ENCODE measurements at places on chromosomes 5 and 9.
A peak's percentile ranks its signal among the peaks of the same experiment; 100 is the strongest.

DNA sequence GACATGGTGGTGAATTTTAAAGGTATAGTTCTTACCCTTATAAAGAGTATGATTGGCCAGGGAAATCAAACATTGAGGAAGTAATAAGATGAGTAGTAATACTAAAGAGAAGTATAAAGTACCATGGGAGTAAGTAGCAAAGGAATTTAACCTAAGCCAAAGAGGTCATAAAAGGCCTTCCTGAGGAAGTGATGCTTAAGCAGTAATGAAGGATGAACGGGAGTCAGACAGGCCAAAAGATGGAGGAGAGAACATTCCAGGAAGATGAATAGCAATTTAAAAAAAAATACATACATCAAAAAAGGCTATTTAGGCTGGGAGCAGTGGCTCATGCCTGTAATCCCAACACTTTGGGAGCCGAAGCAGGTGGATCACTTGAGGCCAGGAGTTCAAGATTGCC, 29.0 kb downstream of the KLHL3 start:
- no peak for DNase-seq

DNA sequence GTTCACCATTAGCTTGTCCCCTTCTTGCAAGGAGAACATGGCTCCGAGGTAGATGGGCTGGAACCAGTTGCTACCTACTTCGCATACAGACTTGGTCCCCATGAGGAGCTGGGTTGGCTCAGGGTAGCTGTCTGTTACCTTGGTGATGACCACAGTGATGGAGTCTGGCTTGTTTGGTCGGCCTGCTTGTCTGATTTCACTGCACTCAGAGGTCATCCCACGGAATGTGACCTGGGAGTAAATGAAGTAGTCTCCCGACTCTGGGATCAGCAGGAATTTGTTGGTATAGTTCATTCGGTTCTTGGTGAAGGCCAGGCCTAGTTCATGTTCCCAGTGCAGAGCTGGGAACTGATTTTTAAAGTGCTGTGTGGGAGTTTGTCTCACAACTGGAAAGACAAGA, 15.3 kb downstream of the TNFSF15 start:
- DNase-seq = no peak

DNA sequence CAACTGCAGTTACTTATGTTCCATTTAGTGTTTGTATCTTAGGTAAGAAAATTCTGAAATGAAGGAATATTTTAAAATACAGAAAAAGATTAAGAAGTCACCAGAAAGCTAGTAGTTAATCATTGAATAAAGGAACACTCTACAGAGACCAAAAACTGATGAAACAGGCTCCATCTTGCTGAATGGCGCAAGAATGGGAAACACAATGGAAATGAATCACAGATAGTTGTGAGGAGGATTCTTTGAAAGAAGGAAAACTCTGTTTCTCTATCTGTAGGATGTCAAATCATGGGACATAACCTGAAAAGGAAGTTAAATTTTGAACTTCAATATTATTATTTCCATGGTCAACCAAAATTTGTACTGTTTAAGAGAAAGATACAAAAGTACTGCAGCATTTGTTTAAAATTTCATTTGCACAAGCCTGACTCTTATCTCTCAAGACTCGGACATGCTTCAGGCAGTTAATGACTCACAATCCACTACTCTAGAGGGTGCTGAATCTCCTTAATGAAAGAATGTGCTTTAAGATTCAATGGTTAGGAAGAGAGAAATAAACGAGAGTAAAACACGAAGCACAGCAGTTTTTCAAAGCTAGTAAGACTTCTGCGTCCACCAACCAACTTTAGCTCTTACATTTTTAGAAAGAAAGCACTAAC, 1064.4 kb upstream of the DMAC1 start:
- no peak for DNase-seq

GRCh38 chr9:132187121-132187620, 25.3 kb downstream of the NTNG2 start:
- peak; percentile 32 for DNase-seq

GRCh38 chr5:59354811-59355210, 538.7 kb downstream of the PDE4D start:
- DNase-seq = no peak

DNA sequence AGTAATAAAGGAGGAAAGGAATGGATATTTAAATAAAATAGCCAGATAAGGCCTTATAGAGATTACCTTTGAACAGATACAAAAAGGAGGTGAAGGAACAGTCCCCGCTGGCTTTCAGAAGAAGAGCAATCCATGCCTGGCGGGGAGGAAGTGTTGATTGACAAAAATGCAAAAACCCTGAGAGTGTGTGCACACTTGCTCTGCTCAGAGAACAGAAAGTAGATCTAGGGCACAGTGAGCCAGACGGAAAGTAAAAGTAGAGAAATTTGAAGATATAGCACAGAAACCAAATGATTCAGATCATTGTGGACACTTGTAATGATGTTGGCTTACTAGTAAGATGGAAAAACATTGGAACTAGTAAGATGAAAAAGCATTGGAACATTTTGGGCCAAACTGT, 720.6 kb downstream of the PTPRD start:
- DNase-seq = no peak

- peak; percentile 87 for DNase-seq
Observed at GRCh38 chr9:93143830-93144530, 9.9 kb upstream of the NINJ1 start.

GRCh38 chr5:72842816-72843215, 26.4 kb downstream of the TNPO1 start:
- no peak for DNase-seq

DNA sequence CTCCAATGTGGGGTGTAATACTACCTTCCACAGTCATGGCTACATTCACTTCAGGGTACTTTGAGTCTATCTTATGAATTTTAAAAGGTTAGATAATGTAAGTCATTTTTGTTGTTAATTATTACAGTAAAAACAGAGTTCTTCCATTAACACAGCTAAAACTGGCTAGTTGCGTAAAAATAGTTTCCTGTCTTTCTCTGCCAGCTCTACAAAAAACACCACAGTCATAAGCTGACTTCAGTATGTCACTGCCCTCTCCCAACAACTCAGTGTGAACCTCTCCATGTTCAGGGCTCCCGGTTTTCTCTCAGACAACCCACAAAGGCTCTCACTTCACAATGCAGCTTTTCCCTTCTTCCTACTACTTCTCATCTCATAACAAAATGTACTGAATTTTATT, 84.8 kb upstream of the ITGA1 start:
- DNase-seq = no peak

DNA sequence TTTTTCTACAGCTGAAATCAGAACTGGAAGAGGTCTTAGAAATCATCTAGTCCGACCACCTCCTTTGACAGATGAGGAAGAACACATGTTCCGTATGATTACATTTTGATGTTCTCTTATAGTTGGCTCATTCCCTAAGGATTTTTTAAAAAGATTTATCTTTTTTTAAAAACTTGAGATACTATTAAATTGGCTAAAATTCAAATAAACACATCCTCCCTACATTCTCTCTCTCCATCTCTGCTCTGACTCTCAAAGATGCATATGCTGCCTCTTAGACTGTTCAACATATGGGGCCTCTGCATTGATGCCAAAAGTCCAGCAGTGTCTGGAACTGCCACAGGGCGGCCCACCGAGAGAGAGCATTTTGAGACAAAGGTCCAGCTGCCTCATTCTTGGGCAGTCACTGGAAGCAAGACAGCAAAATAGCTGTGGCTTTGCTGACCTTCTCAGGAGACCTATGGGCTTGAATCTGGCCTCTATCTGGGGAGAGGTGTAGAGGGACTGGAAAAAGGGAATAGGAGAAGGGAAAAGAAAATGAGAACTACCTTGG, 12.8 kb upstream of the TSSK1B start:
- DNase-seq = peak; percentile 46

GRCh38 chr5:148443998-148444397, 60.2 kb downstream of the FBXO38 start:
- peak; percentile 87 for DNase-seq

DNA sequence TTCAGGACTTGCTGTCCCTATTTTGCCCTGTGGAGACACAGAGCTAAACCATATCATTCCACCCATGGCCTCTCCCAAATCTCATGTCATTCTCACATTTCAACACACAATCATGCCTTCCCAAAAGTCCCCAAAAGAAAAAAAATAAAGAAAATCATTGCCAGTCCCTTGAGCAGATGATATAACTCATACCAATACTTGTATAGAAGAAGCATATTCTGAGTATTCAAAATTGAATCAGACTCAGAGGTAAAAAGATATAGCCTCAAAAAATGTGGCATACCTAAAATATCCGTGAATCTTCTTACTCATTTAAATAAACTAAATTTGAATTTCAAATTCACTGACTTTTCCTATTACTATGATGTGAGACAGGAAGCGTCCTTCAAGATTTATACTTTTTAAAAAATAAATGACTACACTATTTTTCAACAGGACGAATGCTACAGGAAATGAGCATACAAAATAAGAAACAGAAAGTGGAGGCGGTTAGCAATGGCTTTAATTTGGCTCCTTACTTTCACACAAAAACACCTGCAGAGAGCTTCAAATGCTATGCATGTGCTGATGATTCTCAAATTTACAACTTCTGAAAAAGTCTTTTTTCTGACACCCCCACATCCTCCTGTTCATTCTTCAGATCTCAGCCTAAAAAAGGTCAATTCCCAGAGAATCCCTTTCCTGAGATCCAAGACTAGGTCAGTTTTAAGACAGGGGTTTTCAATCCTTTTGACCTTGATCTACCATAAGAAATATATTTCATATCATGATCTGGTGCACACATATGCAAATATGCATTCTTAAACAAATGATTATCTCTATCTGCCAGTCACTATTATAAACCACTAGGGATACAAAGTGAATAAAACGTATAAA, 39.6 kb upstream of the DMXL1 start:
- no peak for DNase-seq

GRCh38 chr5:166062719-166063118, 2228.7 kb upstream of the WWC1 start:
- no peak for DNase-seq

DNA sequence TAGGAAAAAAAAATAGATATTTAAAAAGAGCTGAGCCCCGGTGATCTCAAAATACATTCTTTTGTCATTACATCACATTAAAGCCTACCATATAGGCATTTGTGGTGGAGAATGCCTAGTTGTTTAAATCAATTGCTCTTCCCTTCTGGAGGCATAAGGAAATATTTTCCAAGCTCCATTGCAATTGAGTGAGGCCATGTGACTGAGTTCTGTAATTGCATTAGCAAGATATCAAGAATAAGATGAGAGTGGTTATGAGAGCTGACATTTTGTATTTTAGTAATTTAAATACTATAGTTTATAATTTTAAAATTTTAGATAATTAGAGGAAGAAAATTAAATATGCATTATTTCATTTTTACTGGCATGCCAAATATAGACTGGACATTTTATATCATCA, 1195.9 kb downstream of the DTWD2 start:
- no peak for DNase-seq

- DNase-seq = no peak
Observed at GRCh38 chr5:179336126-179336870, 9.0 kb downstream of the ADAMTS2 start.

GRCh38 chr9:88684845-88685244, 149.9 kb downstream of the NXNL2 start:
- DNase-seq = no peak

- peak; percentile 92 for DNase-seq
Observed at GRCh38 chr9:122810306-122810946, 10.5 kb downstream of the OR1K1 start.

- DNase-seq = no peak
Observed at GRCh38 chr9:36268007-36268427, 9.8 kb upstream of the GNE start.

DNA sequence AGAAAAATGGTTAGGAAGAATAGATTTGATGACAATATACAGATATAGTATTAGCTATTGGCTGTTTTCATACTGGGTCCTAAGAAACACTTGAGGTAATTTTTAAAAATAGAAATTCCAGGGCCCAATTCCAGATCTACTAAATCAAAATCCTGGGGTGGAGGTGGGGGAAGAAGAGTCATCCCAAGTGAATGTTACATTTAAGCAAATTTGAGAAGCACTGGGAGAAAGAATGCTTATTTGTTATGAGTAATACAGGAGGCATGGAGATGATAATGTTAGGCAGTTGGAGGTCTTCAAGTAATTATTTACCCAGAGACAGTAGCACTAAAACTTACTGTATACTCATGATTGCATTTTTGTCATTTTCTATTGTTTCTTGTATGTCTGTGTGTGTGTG, 93.0 kb upstream of the DAB2 start:
- no peak for DNase-seq

- DNase-seq = no peak
Observed at GRCh38 chr5:79727451-79728355, 38.1 kb downstream of the CMYA5 start.

DNA sequence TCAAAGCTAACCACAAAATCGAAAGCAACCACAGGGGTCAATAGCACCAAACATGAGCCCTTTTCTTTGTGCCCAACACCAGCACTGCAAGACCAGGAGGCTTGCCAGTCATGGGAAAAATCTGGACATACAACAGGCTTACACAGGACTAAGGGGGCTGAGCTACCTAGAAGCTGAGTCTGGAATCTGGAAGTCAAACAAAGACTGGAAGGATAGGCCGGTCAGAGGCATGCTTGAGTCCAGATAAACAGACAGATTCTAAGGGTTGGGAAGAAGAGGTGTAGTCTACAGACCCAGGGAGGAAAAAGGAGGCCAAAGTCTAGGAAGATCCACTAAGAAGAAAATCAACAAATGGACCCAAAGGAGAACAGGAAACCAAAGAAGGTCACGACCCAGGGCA, 73.3 kb downstream of the MYO10 start:
- DNase-seq = no peak

- DNase-seq = peak; percentile 4
Observed at GRCh38 chr9:90569511-90569910, 73.1 kb downstream of the DIRAS2 start.

- no peak for DNase-seq
Observed at GRCh38 chr5:26945901-26946300, 92.5 kb downstream of the CDH9 start.

DNA sequence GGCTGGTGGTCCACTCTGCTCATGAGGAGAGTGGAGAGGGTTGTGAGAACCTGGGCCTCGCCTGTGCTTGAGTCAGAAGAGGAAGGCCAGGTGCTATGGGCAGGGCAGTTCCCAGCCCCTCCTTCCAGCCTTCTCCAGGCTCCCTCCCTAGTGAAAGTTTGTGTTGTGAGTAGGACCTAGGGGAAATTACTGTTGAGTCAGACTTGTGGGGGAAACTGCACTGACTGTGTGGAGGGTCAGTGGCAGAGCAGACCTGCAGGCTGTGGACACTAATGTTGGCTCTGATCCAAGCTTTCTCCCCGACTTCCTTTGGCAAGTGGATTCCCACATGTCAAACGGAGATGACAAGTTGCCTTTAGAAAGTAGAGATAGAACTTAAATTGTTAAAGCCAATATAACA, 102.6 kb downstream of the ARHGAP26 start:
- no peak for DNase-seq

DNA sequence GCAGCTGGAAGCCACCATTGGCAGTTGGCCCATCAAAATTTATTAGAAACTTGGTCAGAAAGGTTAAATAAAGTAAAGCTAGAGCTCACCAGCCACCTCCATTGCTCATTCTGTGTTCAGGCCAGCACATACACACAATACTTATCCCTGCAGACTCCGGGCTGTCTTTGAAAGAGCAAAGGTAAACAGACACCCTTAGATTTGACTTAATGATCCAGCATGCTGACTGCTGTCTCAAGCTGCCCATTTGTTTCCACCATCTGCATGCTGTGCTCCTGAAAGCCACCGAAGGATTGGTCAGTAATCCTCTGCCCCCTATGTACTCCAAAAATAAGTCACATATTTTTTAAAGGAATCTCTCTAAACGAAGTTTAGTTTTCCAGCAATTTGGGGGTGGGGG, 1059.8 kb upstream of the DMAC1 start:
- DNase-seq = no peak

- no peak for DNase-seq
Observed at GRCh38 chr9:5185220-5185840, at the start of gene INSL6. Gene INSL6, minus strand, starts transcription at chr9:5185639. Its CDS starts 37 bp downstream, at chr9:5185602.
